Liver (tissue), 10 donors: ENCODE measurements at places on chromosomes 4 and X. TPM values are rescaled to one million over a fixed set of nuclear protein-coding genes. Genes with fewer than 3 reads are reported as not detected.

The ZCCHC12 gene
- not detected for total RNA-seq

The RNF150 gene
- 1.4 TPM for total RNA-seq

The NKX1-1 gene
- not detected for total RNA-seq

The ZMYM3 gene
- 13.3 TPM for total RNA-seq

The MANBA gene
- 22.9 TPM for total RNA-seq

The NHS gene
- total RNA-seq = 0.17 TPM

The BEX4 gene
- total RNA-seq = 2.0 TPM

The AMBN gene
- total RNA-seq = not detected

The ADH1A gene
- total RNA-seq = 493 TPM

The ARAP2 gene
- 23.6 TPM for total RNA-seq

The PCDH11X gene
- total RNA-seq = not detected

The GPM6B gene
- total RNA-seq = 0.84 TPM

The INTU gene
- 1.7 TPM for total RNA-seq

The FOXP3 gene
- 0.08 TPM for total RNA-seq

The AWAT2 gene
- total RNA-seq = not detected

The NDST3 gene
- total RNA-seq = 2.1 TPM

The FHDC1 gene
- total RNA-seq = 33.0 TPM

The GPRASP3 gene
- 3.5 TPM for total RNA-seq

The TLR10 gene
- total RNA-seq = 1.9 TPM

The HSFX1 gene
- 0.92 TPM for total RNA-seq

The PCDH19 gene
- total RNA-seq = 0.17 TPM

The TMEM271 gene
- not detected for total RNA-seq

The MAOB gene
- total RNA-seq = 52.9 TPM

The HMX1 gene
- not detected for total RNA-seq

The GPR50 gene
- not detected for total RNA-seq

The SPIN2A gene
- 0.33 TPM for total RNA-seq

The BTC gene
- 0.84 TPM for total RNA-seq

The DOK7 gene
- 0.84 TPM for total RNA-seq

The FMR1NB gene
- total RNA-seq = not detected

The FAM120C gene
- 3.7 TPM for total RNA-seq

The NXF2 gene
- total RNA-seq = not detected

The TMPRSS11A gene
- total RNA-seq = not detected

The MSANTD1 gene
- total RNA-seq = 0.23 TPM

The ZNF674 gene
- total RNA-seq = 3.6 TPM

The CLIC2 gene
- total RNA-seq = 3.4 TPM

The ASB5 gene
- not detected for total RNA-seq

The CXCL1 gene
- total RNA-seq = 4.2 TPM

The FHIP1A gene
- 3.8 TPM for total RNA-seq

The CYP4V2 gene
- total RNA-seq = 119 TPM

The SPANXN4 gene
- not detected for total RNA-seq

The PASD1 gene
- not detected for total RNA-seq

The NMU gene
- not detected for total RNA-seq

The C1QTNF7 gene
- total RNA-seq = 0.51 TPM

The ADAMTS3 gene
- total RNA-seq = 1.9 TPM

The IL15 gene
- 0.93 TPM for total RNA-seq

The PCDH7 gene
- 1.3 TPM for total RNA-seq

The SPACA5 gene
- not detected for total RNA-seq

The S100G gene
- not detected for total RNA-seq

The CC2D2A gene
- 3.8 TPM for total RNA-seq

The FAM156A gene
- 12.6 TPM for total RNA-seq

The BEX5 gene
- 0.50 TPM for total RNA-seq

The CNGA2 gene
- total RNA-seq = not detected

The UGT2B10 gene
- 122 TPM for total RNA-seq

The DMRTC1 gene
- total RNA-seq = not detected
